Kidney (tissue), 22 donors: ENCODE measurements at places on chromosomes 7 and 10. TPM values are rescaled to one million over a fixed set of nuclear protein-coding genes. Genes with fewer than 3 reads are reported as not detected.

VGF gene
- polyA plus RNA-seq, result 2.2 TPM

GRCh38 chr7:23184709-23185359 is 3.0 kb downstream of the NUP42 start:
- no peak overlapping the region for H3K4me3 ChIP-seq
- DNase-seq, result no peak
- no peaks in the 10 kb centered on the region for H3K27me3 ChIP-seq
- no peak overlapping the region for H3K27ac ChIP-seq

TEX47 gene
- polyA plus RNA-seq, result not detected

DNA sequence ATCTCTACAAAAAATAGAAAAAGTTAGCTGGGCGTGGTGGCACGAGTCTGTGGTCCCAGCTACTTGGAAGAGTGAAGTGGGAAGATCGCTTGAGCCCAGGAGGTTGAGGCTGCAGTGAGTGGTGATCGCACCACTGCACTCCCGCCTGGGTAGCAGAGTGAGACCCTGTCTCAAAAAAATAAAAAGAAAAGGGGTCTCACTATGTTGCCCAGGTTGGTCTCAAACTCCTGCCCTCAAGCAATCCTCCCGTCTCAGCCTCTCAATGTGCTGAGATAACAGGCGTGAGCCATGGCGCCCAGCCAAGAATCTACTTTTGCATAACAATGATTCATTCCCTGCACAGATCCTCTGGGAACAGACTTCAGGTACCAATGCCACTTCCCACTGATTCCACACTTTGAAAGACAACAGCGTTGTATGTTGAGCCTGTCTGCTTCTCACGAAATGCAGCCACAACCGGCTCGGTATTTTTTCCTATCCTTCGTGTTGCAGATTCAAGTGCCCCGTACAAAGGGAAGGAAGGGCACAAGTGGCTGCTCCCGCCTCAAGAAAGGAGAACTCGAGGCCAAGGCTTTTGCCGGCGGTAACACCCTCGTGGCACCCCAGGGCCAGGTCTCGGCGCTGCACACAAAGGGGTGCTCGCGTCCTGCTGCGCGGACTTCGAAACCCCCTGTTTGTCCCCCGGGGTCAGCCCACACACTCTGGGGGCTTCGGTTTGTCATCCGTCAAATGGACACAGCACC is 745 bp downstream of the DAGLB start:
- H3K4me1 ChIP-seq, result no peaks in the 10 kb centered on the region
- peak overlapping the region; percentile 93 for H3K27ac ChIP-seq
- H3K4me3 ChIP-seq, result peak overlapping the region; percentile 92
- no peaks in the 10 kb centered on the region for H3K27me3 ChIP-seq
- peak; percentile 77 for DNase-seq

- peaks cover 4% of the 10 kb centered on the region for H3K36me3 ChIP-seq
- H3K27me3 ChIP-seq, result no peaks in the 10 kb centered on the region
- no peak overlapping the region for H3K4me3 ChIP-seq
Measured at GRCh38 chr10:87960230-87960629, 96.8 kb downstream of the PTEN start.

DNA sequence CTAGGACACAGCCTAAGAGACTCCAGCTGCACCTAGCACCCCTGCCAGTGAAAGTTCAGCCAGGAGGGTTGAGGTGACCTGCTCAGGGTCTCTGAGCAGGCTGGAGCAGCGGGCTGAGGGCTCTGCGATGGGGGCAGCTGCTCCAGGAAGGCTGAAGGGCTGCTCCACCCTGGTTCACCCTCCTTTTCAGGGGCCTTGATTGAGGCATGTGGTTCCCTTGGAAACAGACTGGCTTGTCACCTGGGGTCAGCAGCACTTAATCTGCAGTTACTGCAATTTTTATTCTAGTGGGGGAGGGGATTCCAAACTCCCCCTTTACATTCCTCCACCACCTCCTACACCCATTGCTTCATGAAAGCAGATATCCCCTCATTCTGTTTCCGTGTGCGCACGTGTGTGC is 85.3 kb upstream of the UNC5B start:
- H3K27ac ChIP-seq, result no peak overlapping the region
- H3K4me1 ChIP-seq, result peaks cover 6% of the 10 kb centered on the region
- no peaks in the 10 kb centered on the region for H3K36me3 ChIP-seq
- no peaks in the 10 kb centered on the region for H3K27me3 ChIP-seq
- no peak overlapping the region for H3K4me3 ChIP-seq
